Chondrocyte (in vitro differentiated cells): ENCODE measurements at places on chromosomes 6 and 20. TPM values are rescaled to one million over a fixed set of nuclear protein-coding genes. Genes with fewer than 3 reads are reported as not detected.

SLPI gene
- 0.40 to 1.3 TPM in 2 of 3 replicates, not detected in the other for total RNA-seq

TSBP1 gene
- not detected in 3 replicates for total RNA-seq

KCNK16 gene
- total RNA-seq = not detected in 3 replicates

- H3K27ac ChIP-seq = peak overlapping the region; percentile 92
- no peaks in the 10 kb centered on the region for H3K36me3 ChIP-seq
- no peak for DNase-seq
Observed at GRCh38 chr20:44692932-44693480, 22.2 kb upstream of the CCN5 start.

DNA sequence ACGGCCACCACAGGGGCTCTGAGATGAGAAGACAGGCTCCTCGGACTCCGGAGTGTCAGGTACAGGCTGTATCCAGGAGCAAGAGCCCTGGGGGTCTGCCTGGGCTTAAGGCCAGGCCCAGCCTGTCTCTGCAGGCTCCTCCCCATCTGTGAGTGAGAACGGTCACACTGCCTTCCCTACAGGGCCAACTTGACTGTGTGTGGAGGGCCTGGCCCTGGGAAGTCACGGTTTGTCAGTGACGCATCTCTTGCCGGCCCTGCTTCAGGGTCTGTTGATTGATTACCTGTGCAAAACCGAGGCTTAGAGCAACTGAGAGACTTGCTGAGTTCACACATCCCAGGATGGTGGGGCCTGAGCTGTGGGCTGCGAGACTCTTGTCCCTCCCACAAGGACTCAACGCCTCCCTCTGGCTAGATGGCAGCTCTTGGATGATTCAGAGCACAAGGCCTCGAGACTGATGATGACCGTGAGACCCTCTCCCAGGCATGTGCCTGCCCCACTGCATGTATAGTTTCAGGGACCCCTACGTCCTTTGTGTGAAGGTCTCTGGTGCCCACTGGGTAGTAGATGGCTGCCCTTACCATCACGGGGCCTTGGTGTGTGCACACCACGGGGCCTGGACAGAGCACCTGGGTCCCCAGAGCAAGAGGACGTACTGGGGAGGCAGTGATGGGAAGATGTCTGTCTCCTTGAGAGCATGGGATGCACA is 5.9 kb downstream of the RBM38 start:
- no peaks in the 10 kb centered on the region for H3K27me3 ChIP-seq
- peaks cover 4% of the 10 kb centered on the region for H3K36me3 ChIP-seq
- no peak overlapping the region for H3K4me3 ChIP-seq
- H3K27ac ChIP-seq = no peak overlapping the region
- DNase-seq = peak; percentile 73

- DNase-seq = no peak
- H3K4me1 ChIP-seq = no peaks in the 10 kb centered on the region
- no peak overlapping the region for H3K27ac ChIP-seq
- no peak overlapping the region for H3K4me3 ChIP-seq
- no peaks in the 10 kb centered on the region for H3K36me3 ChIP-seq
Observed at GRCh38 chr6:164211254-164211653, 796.7 kb downstream of the QKI start.

DNA sequence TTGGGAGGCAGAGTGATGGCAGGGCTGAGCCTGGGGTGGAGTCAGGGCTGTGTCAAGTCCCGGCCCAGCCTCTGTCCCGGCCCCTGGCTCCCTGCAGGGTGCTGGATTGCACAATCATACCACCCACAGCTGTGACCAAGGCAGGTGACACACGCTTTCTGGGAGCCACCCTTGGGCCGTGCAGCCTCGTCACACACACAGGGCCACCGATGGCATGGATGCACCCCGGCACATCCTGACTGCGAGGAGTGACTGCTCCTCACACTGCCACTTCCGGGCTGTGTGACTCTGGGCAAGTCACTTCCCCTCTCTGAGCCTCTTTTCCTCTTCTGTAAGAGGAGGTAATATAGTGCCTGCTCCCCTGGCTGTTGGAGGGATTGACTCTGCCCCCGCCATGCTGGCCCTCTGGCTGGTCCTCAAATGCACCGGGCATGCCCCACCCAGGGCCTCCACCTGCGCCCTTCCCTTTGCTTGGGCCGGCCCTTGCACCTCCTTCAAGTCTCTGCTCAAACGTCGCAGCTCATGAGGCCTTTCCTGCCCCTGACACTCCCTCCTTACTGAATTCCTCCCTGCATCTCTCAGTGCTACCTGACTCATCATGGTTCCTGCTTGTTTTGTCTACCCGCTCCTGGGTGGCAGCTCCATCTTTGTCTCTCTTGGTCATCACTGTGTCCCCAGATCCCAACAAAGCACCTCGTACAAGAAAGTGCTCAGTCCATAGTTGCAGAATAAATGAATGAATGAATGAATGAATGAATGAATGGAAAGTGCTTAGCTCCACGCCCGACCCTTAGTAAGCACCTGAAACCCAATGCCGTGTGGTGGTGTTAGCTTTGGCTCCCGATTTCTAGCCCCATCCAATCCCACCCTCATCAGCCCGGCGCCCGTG is 93.5 kb downstream of the CEBPB start:
- DNase-seq = no peak
- no peaks in the 10 kb centered on the region for H3K36me3 ChIP-seq
- peaks cover 45% of the 10 kb centered on the region for H3K4me1 ChIP-seq
- no peak overlapping the region for H3K4me3 ChIP-seq

DNA sequence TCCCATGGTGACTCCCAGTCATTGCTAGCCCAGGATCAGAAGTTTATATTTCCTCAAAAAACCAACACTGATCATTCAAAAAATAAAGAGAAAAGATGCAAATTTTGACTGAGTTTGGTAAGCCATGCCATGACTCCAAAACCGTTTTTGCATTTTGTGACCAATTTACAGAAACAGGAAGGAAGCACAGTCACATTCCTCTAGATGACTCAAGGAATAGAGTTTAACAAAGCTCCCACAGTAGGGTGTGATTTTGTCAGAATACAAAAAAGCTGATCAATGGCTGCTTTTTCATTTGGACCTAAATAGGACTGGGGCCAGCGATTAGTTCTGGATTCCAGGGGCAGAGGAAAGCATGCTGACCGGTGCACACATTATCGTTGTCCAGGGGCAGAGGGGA is 179.4 kb upstream of the AFDN start:
- H3K27me3 ChIP-seq = peaks cover 1% of the 10 kb centered on the region
- DNase-seq = no peak
- H3K27ac ChIP-seq = no peak overlapping the region
- H3K36me3 ChIP-seq = no peaks in the 10 kb centered on the region
- H3K4me1 ChIP-seq = peaks cover 9% of the 10 kb centered on the region
